Fibroblast of the conjunctiva (primary cell): ENCODE measurements at places on chromosomes 1 and 21.

- DNase-seq = no peak
Measured at GRCh38 chr1:54582566-54583306, 34.7 kb downstream of the ACOT11 start.

GRCh38 chr1:33370301-33370700, 49.4 kb upstream of the A3GALT2 start:
- peak; percentile 64 for DNase-seq

DNA sequence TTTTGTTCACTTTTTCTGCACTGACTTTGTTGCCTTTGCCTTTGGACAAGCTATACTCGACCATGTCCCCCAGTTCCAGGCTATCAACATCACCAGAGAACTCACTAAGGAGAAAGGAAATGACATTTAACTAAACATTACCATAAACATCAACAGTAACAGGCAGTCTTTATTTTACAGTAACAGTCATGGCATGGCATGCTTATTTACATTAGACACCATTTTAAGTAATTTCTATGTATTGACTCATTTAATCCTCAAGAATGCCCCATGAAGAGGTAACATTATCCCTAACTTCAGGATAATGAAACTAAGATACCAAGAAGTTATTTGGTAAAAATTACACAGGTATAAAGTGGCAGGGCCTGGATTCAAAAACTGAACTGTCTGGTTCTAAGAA, 8.7 kb upstream of the NRAS start:
- no peak for DNase-seq

DNA sequence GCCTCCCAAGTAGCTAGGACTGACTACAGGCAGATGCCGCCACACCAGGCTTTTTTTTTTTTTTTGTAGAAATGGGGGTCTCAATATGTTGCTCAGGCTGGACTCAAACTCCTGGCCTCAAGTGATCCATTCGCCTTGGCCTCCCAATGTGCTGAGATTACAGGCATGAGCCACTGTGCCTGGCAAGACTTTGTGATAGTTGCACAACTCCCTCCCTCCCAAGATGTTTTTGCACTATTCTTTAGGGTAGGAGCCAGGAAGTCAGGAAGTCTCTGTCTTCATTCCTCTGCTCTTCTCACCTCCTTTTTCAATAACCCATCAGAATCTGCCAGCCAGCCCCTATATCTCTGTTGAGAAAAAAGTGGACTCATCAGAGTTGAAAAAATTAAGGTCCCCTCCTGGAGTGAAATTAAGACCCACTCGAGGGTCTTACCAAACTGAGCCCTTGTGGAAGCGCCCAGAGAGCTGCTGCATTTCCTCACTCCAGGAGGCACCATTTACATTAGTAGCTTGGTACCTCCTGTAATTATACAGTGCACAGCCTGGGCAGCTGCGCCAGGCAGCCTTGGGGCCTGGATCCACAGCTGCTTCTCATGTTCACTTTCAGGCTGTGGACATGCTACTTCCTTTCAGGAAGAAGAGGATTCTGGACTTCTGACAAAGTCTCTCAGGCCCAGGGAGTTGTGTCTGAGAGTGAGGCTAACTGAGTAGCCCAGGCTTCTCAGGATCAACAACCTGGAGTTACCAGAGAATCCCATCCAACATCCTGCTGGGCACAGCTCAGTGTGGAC, 24.0 kb downstream of the TCEA3 start:
- no peak for DNase-seq

DNA sequence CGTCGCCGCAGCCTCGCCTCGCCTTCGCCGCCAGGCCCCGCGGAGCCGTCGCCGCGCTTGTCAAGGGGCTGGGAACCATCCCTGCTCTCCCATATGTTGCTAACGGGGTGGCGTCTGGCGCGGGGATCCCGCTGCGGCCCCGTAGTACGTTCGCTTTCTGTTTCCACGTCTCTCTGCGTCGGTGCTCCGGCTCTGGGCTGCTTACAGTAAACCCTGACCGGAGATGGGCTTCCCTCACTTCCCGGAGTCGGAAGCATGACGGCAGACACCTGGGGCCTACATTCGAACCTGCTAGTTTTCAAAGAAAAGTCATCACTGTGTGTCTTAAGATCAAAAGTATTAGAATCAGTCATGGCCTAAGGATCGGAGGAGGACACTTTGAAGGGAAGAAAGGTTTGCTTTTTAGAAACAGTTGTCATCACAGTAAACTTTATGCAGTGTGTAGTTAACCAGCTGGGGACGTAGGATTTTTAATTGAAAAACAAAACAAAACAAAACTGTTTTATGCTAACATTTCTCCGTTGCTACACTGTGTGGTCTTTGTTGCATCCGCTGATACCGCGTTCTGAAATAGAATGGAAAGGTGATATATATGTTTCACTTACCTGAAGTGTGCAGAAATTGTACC, 69.0 kb downstream of the SLC35A3 start:
- DNase-seq = peak; percentile 31

- DNase-seq = peak; percentile 78
Measured at GRCh38 chr1:38834937-38835827, 24.4 kb downstream of the RRAGC start.

DNA sequence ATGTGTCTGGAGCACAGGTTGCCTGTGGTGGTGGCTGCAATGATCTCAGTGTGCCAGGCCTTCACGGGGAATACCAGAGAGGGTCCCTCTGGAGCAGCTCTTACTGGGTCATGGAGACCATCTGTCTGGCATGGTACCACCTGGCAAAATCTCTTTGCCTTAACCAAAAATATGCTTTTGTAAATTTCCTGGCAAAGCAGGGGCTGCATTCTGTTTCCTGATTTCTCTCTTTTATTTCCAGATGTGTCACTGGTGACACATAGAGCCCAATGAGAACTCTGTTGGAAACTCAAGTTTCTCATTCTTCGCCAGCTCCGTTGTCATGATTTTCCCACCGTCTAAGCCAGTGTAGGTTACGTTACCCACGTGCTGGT, 136.5 kb downstream of the FGGY start:
- DNase-seq = peak; percentile 23

GRCh38 chr1:11952455-11953109, 18.1 kb downstream of the PLOD1 start:
- DNase-seq = no peak

DNA sequence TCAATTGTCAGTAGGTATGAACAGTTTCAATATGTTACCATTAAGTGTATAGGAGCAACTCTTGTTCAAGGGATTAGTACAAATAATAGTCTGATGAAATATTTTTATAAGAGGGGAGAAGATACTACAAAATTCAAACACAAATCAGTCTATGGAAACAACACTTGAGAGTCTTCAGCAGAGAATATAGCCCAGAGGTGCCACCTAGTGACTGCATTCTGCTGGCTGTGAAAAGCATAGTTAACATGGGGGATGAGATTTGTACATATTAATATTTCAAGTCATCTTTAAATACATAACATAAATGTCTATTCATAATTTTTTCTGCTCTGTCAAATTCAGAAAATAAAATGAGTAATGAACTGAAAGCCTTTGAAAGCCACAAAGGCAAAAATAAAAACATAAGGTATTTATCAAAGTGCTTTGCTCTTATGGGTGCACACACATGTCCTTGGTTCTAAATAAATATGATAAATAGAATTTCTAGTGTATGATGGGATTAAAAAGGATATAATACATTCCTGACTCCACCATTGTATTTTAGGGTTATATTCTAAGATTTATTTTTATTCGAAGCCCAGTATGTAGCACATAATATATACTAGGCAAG, 440.9 kb upstream of the ZRANB2 start:
- peak; percentile 23 for DNase-seq
